ACHN (cell line): ENCODE measurements at places on chromosomes 1 and 21.

DNA sequence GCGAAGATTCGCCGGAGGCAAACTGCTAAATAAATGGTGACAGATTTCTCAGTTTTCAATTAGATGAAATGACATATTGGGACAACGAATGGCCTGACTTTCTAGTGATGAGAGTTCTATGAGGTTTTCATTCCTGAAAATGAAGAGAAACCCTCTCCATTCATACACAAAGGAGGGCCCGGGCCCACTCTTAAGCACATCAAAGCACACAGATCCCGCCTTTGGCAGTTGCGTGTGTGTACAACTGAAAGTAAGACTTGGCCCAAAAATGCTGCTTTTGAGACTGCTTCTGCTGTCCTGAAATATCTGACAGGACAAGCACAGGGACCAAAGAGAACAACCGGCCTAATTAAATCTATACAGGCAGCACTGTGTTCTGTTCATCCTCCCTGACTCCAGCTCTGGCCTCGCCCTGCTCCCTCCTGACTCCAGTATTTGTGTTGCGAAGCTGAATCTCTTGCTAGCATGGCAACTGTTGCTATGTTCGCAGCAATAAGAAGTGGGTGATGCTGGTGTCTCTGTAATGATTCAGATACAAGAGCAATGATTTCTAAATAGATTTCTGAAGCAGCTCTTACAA, 7.4 kb downstream of the LRRC53 start:
- DNase-seq, result no peak

DNA sequence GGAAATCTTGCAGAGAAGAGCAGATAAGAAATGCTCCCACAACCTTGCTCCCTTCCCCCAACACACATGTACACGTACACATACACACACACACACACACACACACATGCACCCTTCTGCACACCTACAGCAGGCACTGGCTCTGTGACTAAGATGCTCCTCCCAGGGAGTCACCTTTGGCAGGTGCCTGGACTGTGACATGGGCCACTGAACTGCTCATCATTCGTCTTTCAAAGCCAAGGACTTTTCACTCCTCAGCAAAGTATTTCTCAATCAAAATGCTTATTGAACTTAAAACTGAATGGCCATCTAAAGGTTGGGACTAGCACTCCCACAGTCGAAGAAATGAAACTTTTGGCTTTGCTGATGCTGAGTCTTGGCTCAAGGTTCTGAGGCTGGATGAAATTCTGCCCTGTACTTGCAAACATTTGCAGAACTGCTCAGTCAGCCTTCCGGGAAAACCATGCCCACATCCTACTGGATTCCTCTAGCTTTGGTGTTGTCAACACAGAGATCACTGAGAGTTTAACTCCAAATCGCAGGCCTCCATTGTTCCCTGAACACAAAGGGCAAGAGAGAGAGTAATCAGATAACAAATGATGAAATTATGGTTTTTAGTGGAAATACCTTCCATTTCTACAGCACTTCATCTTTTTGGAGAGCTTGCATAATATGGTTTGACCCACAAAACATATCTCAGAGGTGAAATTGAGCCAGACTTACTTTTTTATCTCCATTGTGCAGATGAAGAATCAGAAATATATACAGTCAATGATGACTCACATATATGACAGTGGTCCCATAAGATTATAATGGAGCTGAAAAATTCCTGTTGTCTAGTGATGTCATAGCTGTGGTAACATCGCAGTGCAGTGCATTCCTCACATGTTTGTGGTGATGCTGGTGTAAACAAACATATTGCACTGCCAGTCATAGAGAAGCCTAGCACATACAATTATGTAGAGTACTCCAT, 72.4 kb upstream of the BCAR3 start:
- peak; percentile 70 for DNase-seq

GRCh38 chr1:65963156-65963888, 170.6 kb downstream of the PDE4B start:
- DNase-seq, result no peak

DNA sequence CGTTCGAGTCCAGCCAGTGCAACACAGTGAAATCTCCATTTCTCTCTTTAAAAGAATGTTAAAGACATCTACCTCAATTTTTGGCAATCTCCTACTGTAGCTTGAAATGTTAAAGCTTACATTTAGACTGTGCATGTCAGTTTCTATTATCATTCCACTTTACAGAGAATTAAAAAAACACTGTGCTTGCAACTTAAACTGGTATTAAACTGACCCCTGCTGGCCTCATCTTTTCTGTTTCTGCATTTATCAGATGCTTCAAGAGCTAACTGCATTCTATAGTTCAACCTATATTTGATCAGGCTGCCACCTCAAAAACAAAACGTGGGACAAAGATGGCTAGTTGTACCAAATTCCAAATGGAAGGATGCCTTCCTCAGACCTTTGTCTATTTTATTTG, 226.5 kb downstream of the SMYD3 start:
- DNase-seq, result peak; percentile 49

DNA sequence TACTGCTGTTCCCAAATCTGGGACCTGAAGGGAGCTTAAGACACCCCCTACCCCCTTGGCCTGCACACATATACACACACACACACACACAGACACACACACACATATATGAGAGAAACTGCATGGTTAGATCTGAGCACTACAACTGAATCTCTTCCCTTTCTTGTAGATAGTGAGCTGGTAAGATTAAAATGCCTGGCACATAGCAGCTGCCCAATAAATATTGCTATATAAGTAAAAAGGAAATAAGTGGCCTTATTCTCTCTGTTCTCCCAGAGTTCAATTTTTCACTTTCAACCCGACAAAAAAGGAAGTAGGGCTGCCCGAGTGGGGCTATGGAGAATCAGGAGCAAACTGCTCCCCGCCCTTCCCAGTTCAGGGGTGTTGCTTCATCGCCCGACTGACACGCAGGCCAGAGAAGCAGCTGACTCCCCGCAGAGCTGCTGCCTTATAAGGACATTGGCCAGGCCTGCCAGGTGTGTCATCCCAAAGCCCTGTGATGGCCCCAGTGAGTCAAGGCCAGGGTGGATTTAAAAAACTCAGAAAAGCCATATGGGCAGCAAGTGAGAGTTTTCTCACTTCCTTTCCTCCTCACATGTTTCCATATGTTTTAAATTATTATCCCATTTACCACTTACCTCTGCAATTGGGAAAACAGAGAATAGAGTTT, 106.5 kb upstream of the SLC44A3 start:
- DNase-seq, result peak; percentile 79

DNA sequence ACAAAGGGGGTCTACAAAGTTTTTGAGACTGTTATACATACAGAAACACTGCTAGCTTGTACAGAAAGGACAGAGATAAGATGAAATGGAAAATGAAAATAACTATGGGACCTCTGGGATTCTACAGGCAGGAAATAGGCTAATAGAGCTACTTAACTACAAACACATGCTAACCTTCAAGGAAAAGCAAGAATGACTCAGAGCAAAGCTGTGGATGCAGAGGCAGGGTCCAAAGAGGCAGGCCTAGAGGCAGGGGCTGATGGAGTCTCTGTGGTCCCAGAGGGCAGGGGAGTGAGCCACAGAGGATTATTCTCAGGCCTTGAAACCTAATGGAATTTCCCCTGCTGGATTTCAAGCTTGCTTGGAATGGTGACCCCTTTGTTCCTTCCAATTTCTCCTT, 18.7 kb upstream of the GOLT1A start:
- no peak for DNase-seq

- no peak for DNase-seq
Observed at GRCh38 chr1:168271636-168272035, 9.0 kb upstream of the TBX19 start.

DNA sequence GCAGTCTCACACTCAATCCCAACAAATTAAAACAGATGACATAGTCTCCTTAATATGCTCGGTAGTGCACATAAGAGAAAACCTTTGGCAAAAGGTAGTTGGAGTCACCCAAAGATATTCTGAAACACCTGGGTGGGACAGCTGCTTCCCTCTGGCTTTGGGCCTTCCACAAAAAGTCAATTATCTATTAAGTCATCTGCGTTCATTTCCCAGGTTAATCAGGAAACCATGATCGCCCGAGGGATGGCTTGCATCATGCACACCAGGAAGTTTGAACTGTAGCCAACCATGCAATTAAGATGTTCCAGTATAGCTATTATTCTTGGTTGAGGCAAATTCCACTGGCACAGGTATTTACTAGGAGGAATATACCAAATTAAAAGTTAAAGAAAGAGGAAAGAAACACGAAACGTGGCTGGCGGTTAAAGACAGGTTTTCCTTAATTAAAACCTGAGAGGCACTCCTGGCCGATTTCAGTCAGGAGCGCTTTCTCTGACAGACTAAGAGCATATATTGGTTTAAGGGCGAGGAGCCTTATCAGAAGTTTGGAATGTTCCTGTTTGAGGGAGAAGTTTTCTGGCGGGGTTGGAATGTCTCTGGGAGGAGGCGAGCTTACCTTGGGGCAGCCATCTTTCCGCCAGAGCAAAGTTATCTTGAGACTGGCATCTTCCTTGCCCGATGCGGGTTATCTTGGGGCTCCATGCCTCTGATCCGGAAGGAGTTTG, 19.9 kb downstream of the CLDN17 start:
- no peak for DNase-seq

DNA sequence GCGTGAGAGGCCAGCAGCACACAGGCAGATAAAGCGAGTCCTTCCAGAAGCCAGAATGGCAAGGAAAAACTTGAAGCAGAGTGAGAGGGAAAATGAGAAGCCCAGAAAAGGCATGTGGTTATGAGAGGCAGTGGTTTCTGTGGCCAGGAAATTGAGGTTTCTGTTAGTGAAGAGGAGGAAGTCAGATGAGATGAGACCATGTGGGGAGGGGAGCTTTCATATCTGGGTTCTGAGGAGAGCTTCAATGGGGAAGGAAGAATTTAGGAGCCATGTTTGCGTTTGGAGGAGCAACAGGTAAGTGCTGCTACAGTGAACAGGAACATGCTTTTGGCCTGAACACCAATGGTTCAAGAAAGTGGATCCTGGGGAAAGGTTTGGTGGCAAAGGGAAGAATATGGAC, 6.1 kb upstream of the CD1A start:
- no peak for DNase-seq

GRCh38 chr1:7752512-7753417, 18.3 kb upstream of the VAMP3 start:
- peak; percentile 59 for DNase-seq

DNA sequence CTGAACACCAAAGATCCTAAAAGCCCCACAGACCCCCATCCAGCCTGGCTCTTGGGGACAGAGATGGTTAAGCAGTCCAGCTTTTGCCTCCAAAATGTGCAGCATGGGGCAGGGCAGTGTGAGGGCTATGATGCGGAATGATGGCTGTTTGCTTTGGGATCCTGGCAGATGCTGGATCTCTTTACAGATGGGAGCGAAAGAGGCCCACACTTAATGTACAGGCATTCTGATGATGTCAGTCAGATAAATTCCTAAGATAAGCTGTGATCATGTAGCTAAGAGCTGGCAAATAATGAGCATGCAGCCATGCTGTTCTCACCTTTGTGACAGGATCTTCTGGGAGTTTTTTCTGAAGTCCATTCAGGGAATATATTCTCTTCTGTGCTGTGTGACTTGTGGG, 17.6 kb upstream of the KCNQ4 start:
- DNase-seq, result no peak

GRCh38 chr1:70353601-70354331, 756 bp downstream of the ANKRD13C start:
- peak; percentile 89 for DNase-seq

GRCh38 chr1:92933459-92933858, 27.8 kb downstream of the DIPK1A start:
- DNase-seq, result no peak

DNA sequence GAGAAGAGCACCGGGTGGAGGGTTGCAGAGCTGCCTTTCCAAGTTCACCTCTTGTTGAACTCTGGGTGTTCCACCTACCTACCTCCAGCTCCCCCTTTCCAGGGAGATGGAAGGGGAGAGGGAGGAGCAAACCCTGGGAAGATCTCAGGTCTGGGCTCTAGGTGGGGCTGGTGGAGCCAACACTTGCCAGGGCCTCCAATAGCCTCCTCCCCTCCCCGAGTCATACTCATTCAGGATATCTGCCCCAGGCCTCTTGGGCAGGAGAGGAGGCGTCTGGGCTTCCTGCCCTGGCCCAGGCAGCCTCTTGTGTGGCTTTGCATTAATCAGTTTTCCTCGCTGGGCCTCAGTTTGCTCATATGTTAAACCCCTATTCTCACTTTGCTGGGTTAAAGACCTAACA, 13.4 kb downstream of the RAP1GAP start:
- peak; percentile 57 for DNase-seq

DNA sequence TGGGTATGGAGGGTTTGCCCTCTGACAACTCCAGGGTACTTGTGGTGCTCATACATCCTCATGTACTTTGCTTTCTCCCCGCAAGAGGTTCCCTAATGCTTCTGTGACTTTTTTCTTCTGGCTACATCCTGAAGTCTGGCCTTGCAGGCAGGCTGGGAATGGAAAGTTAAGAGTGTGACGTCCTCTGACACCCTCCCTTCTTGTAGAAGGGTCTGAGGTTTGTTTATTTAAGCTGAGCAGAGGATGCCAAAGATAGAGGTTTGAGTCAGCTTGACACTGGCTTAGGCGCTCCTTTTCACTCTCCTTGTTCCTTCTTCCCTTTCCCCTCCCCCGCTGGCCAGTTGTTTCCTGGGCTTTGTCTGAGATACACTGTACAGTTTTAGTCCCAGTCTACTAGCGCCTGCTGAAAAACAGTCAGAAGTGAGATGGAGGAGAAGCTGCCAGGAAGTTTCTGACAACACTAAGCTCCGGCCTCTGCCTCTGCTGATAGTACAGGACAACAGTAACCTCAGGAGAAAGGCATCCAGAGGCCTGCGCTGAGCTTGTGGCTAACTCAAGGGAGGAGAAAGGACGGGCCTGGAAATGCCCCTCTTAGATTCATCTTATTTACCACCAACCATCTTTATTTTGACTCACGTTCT, at the start of gene MACF1:
MACF1 (plus strand) TSS at position 255 of the 641 bp plus-strand sequence; CDS start at position 583, 328 bp downstream.
- peak; percentile 74 for DNase-seq

DNA sequence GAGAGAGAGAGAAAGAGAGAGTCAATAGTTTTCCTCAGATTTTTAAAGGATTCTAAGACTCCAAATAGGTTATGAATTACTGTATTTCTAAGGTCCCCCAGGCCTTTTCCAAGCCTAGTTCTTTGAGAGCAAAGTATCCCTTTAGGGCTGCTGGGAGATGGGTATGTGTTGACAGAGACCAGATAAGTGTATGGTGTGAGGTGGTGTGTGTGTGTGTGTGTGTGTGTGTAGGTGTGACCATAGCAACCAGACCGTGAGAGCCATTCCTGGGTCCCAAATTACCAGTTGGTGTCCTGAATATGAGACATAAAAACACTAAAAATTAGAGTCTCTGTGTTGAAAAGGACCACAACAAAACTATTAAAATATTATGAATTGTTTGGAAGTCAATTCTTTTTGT, 41.7 kb upstream of the DNAJC6 start:
- DNase-seq, result no peak

- DNase-seq, result no peak
Observed at GRCh38 chr1:2928366-2929325, 92.6 kb upstream of the ACTRT2 start.

DNA sequence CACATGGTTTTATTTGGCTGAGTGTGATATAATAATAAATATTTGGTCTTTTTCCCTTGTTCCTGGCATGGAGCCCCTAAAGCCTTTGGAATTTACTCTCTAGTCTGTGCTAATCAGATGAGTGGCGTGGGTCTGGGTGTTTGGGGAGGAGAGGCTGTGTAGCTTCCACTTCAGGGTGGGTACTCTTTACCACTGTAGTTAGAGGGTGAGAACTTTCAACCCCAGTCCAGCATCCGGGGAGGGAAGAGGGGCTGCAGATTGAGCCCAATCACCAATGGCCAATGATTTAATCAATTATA, 20.0 kb downstream of the USP25 start:
- DNase-seq, result no peak

GRCh38 chr1:207174913-207175312, 70.9 kb downstream of the C4BPA start:
- no peak for DNase-seq

GRCh38 chr1:79981481-79981880, 975.0 kb upstream of the ADGRL4 start:
- no peak for DNase-seq

- no peak for DNase-seq
Observed at GRCh38 chr21:41399246-41399800, 26.7 kb upstream of the MX1 start.
